ENCODE measurements at places on chromosomes 4 and X.

DNA sequence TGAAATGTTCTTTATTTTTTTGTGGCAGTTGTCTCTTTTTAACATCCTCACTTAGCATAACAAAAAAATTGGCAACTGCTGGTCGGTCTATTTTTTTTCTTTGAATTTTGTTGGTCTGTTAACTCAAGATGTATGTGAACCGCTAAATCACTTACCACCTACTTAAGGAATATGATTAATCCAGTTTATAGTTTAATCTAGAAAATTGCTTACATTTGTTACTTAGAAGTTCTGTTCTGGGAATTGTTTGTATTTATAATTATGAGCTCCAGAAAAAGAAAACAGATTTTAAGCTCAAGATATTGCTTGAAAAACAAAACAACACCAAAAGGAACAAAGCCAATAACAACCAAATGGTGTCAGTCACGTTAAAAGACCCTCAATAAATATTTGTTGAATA lies 66.1 kb upstream of the KLHL13 start:
- no peak for DNase-seq

DNA sequence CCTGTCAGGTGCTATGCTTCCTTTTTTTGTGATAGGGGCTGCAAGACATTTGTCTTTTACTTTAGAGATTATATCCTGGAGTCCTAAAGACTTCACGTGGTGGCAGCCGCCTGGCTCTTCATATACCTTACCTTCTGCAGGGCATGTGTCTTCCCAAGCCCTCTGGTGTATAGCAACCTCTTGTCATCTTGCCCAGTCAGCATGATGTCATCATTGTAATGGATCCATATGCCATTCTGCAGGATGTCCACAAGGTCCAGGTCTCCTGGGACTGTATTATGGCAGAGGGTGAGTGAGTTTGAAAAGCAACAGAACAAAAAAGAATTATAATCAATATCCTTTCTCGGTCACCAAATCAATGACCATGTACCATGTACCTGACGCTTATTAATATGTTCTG lies 82.2 kb upstream of the SCOC start:
- no peak for DNase-seq

- DNase-seq: no peak
These were observed 242.7 kb downstream of the PPP1R2C start for GRCh38 chrX:42535233-42535632.

GRCh38 chrX:23803931-23804381 lies 21.0 kb downstream of the SAT1 start:
- peak; percentile 40 for DNase-seq

DNA sequence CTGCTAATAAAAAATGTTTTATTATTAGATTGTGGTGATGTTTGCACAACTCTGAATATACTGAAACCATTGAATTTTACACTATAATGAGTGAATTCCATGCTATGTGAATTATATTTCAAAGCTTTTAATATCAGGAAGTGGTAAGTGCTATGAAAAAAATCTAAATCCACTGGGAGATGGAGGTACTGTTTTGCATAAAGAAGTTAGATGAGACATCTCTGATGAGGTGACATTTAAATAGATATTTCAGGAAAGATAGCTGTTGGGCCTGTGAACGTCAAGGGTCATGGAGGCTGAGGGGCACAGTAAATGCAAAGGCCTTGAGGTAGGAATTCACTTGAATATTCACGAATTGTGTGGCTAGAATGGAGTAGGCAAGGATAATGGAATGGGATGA lies 12.3 kb downstream of the DCUN1D4 start:
- DNase-seq: no peak

GRCh38 chr4:42995343-42995944 lies 102.9 kb downstream of the GRXCR1 start:
- DNase-seq: peak; percentile 11

DNA sequence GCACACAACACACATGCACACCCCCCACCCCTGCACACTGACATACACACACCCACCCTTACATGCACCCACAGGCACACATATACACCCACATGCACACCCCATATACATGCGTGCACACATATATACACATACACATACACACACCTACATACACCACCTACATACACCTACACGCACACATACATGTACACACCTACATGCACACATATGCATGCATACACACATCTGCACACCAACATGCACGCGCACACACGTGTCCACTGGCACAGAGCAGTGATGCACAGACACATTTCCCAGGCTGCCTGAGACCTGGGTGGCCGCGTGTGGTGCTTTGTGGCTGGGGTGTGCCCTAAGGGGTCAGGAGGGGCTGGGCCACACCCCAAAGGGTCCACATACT lies 31.7 kb downstream of the FGFRL1 start:
- DNase-seq: no peak

- no peak for DNase-seq
These were observed 11.5 kb upstream of the RASSF6 start for GRCh38 chr4:73631565-73632226.

DNA sequence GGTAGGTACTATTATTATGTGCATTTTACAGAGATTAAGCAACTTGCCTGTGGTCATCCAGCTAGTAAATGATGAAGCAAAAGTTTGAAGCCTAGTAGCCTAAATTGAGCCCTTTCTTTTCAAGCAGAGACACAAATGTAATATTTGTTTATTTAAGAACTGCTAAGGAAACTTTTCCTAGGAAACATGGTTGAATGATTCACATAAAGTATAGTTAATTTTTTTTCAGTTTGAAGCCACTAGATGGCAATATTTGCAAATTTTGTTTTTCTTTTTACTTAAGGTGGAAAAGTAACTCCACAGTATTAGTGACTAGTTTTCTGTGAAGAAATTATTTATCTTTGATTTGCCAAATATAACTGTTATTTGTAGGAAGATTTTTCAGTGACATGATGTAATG lies 52.8 kb upstream of the ANKRD17 start:
- DNase-seq: peak; percentile 24

- no peak for DNase-seq
These were observed 114.1 kb downstream of the SOWAHB start for GRCh38 chr4:76783836-76784235.

- peak; percentile 5 for DNase-seq
These were observed 17.5 kb downstream of the BRWD3 start for GRCh38 chrX:80792205-80792604.

GRCh38 chr4:52408471-52408870 lies 250.6 kb downstream of the USP46 start:
- no peak for DNase-seq

DNA sequence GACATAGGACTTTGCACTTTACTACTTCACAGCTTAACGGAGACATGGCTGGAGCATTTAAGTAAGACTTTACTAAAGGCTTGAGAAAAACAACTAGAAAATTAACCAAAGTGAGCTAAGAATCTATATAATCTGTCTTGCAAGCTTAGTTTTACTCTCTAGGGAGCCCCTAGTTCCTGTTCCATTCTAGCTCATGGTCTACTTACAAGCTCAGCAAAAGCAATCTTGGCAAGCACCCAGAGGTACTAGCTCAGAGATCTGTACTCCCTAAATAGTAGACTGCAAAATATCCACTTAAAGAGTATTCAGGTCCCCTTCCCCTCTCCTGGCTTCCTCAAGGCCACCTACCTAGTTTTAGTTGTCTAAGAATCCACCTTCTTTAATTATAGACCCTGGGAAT lies 469.0 kb downstream of the IDS start:
- no peak for DNase-seq

Data from hepatic stellate cell (primary cell).